ENCODE measurements at places on chromosomes 6 and 20.

DNA sequence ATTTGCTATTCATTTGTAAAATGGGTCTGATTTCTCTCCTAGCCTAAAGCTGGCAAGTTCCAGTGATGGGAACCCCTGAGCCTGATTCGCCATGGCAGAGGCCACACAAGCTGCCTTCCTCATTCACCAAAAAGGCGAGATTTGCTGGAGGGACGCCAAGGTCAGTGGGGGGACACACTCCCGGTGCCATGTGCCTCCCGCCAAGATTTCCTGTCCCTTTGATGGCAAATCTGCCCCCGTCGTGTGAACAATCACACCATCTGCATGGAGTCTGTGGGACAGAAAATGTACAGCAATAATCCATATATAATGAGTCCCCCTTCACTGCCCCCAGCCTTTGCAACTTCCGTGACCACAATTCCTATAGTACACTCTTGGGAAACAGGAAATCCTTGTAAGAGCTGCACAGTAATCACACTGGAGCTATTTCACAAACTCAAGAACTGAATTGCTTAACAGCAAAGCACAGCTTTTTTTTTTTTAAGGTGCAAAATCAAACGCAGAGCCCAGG is 15.7 kb upstream of the IGF2R start:
- DNase-seq = no peak

DNA sequence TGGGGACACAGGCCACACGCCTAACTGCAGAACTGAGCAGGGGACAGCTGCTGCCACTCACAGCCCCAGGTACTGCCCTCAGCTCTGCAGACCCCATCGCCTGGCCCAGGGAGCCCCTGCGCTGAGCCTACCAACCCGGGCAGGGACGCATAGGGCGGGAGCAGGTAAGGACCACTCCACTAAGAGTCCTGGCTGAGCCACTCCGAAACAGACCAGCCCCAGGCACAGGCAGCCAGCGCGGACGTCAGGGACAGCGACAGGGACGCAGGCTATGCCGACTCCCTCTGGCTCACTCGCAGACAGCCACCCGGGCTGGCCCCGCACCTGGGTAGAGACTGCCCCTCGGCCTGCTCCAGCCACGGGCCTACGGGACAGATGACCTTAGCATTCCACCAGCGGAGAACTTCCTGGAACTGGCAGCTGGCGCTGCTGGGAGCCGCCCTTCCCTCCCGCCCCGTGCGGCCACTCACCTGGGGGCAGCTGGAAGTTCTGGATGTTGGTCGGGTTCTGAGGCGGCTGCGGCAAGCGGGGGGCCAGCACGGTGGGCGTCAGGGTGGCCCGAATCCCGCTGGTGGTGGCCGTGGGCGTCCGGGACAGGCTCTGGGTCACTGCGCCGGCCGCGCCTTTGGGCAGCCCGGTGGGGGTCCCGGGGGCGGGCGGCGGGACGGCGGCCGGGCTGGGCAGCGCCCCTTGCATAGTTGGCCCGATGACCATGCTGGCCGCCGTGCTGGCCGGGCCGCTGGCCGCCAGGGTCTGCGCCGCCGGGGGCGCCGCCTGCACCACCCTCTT is 1.5 kb downstream of the TAF4 start:
- no peak for DNase-seq

GRCh38 chr6:49526598-49526997 is 23.9 kb upstream of the C6orf141 start:
- no peak for DNase-seq

DNA sequence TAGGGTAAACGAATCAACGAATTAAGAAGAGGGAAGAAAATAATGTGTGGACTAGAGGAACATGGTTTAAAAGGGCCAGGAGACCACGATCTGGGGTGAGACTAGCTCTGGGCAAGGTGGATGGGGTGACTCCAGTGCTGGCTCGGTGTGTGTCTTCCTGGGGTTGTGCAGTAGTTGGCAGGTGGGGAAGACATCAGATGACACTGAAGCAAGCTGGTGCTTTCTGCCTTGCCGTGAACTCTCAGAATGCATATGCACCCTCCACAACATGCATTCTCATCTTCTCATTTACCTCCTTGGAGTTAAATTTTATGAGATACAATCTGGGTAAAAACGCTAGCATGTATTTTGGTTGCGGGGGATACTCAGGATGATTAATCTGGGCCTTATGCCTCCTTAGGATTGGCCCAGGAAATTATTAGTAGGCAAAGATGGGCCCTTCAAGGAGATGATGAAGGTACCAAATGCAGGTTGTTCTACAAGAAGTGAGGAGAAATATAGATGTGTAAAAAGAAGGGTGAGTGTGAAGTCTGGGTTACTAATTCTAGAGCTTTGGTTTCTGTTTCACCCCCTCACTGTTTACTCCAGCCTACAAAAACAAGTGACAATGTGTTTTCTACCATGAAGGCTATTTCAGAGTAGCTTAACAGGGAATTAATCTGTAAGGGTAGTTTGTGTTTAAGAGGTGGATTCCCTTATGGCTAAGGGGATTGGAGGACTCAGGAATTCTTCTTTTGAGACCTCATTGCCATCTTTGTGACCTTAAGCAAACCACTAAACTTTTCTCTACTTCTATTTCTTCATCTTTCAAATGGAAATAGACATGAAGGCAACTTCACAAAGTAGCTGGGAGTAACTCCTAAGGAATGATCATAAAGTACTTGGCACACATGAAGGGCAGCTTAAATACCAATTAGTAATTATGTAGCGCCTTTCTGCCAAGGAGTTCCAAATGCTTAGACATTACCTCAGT is 71.0 kb upstream of the SUPT3H start:
- no peak for DNase-seq

DNA sequence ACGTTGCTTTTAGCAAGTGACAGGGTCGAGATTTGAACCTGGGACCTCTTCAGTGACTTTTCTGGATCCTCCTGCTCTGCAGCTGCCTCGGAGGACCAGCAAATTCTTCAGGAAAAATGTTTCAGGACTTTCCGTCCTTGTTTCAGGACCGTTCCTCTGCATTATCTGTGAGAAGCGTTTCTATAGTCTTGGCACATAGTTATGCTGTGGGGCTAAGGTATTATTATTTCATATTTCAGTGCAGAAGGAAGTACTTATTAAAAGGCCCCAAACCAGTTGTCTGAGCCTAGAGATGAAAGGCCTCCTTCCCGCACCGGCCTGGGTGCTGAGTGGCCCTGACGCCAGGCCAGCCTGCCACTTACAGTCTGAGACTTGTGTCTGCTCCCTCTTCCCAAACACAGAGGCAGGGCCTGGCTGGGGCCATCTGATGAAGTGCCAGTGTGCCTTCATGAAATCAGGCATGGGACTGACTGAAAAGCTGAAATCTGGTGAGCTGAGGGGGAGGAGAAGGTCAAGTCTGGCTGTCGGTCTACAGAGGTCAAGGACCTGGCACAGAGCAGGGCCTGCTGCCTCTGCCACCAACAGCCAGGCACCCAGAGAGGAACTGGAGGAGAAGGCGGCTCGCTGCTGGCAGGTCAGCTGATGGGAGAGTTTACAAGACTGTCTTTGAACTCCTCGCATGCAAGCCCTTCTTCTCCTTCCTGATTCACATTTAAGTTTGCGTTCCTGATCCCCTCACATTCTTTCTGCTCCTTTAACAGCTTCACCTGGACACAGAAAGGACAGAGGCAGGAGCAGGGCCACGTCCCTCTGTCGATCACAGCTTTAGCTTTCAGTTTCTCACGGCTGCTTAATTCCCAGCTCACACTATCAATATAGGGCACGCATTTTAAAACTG is 8.9 kb upstream of the QKI start:
- DNase-seq = no peak

- no peak for DNase-seq
Observed at GRCh38 chr6:158207422-158207788, 39.3 kb downstream of the GTF2H5 start.

DNA sequence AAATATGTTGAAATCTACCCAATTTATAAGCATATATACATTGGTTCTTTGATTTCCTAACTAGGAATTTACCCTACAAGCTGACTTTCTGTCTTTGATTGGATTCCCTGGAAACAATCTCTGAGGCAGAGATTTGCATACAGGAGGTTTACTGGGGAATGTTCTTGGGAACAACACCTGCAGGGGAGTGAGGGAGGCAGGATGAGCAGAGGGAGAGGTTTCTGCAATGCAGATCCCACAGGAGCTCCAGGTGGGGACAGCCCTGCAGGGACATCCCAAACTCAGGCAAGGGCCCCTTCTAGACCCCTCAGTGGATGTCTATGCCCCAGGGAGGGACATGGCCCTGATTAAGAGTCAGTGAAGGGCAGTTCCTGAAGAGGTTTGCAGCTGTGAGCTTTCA is 95.2 kb upstream of the CCDC167 start:
- DNase-seq = no peak

GRCh38 chr6:5305968-5306626 is 44.8 kb downstream of the FARS2 start:
- no peak for DNase-seq

GRCh38 chr20:53576586-53577318 is 16.9 kb downstream of the ZNF217 start:
- DNase-seq = no peak

- no peak for DNase-seq
Observed at GRCh38 chr6:116411284-116411623, 40.5 kb downstream of the DSE start.

DNA sequence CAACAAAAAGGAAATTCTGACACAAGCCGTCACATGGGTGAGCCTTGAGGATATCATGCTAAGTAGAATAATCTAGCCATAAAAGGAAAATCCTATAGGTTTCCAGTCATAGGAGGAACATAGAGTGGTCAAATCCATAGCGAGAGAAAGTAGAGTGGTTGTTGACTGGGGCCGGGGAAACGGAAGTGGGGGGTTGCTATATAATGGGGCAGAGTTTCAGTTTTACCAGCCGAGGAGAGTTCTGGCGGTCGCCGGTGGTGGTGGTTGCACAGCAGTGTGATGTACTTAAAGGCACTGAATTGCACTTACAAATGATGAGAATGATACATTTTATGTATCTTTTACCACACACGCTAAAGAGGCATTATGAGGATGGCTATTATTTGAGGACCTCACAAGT is 4.9 kb downstream of the GPR31 start:
- no peak for DNase-seq
